ENCODE measurements at places on chromosomes 16 and 17.

DNA sequence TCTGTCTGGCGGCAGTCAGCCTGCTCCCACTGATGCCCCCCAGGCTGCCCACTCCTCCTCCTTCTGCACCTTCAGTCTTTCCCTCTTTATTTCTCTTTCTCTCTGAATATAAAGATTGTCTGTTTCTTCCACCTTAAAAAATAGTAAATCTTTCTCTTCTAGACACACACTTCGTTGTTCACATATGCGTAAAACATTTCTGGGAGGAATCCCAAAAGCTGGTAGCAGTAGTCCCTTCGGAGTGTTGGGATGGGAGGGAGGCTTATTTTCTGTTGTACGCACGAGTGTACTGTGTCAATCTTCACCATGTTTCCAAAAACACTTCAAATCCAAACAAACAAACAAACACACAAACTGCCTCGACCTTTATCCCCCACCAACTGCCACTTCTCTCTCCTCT is 9.9 kb downstream of the OSBPL7 start:
- no peak for DNase-seq

DNA sequence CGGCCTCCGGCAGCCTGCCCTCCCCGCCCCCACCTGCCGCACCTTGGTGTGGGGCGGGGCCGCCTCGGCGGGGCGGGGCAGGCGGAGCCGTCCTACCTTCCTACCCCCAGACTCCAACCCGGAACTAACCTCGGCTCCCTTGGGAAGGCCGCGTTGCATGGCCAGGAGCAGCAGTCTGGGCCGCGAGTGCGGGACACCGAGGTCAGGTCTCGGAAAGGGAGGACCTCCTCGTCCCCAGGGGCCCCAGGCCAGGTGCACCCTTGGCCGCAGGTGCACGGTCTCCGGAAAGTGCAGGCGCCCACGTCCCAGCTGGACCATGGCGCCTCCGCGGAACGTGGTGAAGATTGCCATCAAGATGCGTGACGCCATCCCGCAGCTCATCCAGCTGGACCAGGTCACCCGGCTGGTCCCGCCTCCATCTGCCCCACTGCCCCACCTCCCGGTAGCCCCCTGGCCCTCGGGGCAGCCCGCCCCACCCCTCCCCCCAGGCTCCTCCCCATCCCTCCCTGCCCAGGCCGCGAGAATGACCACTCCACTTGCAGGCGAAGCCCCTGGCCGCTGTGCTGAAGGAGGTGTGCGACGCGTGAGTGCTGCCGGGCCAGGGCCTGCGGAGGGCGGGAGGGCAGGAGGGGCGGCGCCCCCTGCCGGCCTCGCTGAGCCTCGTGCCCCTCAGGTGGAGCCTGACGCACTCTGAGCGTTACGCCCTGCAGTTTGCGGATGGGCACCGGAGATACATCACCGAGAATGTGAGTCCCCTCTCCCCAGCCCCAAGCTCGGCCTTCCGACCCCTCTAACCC is at the start of gene ELMO3:
Gene ELMO3, plus strand, starts transcription at position 121 of the 797 bp plus-strand sequence. Its CDS starts 196 bp downstream, at position 317.
- no peak for DNase-seq

GRCh38 chr17:42895185-42895555 is 5.4 kb upstream of the G6PC1 start:
- DNase-seq: no peak

DNA sequence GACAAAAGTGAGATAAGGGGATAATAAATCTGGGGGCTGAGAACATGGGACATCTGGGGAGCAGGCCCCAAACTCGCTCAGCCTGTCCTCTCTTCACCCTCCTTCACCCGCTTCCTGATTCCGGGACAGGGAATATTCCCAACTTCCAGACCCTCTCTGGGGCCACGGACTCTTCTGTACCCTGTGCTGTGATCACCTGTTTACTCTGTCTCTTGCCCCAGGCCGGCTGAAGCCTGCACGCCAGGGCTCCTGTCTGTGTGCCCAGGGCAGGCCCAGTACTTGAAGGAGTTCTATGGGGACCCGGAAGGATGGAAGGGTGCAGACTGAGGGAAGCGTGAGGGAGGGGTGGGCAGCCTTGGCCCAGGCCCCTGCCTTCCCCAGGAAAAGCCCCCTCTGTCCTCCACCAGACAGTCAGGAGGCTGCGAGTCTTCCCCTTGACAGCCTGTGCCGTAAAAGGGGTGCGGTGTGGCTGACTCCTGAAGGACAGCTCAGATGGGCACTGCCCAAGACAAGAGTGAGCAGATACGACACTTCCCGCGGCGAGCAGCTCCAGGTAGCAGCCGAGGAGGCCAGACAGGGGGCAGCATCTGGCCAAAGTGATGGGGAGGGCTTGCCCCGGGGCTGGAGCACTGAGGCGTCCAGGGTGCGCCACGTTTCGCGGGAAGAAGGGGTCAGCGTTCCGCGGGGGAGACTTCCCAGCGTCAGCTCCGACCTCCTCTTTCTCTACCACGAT is 1.0 kb upstream of the CCNF start:
- no peak for DNase-seq

DNA sequence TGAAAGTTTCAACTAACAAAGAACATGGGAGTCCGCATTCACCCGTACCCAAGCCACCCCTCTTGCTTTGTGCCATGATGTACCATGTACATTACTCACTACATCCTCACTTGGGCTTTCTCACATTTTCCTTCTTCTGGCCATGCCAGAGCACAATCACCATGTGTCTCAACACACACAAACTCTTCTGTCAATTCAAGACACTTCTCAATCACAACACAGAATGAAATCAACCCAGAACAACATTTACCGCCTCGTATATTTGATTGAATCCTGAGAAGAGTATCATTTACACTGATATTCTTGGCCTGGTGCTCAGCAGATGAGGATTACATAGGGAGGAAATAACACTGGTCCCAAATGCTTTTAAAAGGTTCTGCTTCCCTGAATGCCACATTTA is 4.5 kb downstream of the ADAMTS18 start:
- no peak for DNase-seq

DNA sequence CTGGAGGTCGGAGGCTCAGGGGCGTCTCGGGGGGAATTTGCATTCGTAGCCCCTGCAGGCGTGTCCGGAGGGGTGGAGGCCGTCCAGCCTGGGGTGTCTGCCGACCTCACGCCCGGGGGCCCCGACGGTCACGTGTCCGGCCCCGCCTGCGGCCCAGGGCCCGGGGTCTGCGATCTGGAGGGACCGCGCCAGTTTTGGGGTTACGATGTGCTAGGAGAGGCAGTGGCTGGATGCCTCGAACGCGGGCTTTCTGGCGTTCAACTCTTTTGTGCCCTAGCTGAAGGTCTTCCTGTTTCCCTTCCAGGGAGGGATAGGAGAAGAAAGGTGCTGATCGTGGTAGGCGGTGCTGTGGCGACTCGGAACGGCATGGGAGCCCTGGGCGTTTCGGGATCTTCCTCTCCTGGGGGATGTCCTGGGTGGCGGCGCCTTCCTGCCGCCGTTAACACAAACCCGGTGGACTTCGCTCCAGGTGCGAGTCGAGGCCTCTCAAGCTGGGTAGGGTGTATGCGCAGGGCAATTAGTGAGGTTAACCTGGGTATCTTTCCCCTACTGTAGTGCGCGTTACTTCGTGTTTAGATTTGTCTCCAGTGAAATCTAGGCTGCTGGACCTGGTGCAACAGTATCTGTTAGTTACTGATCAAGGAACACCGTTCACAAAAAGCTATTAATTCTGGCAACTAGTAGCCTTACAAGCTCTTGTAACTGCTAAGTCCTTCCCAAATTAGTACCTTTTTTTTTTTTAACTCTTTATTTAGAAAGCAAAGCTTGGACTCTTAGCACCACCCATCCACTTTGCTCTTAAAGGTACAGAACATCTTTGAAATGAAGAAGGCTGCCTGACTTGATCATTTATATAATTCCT is 1.3 kb downstream of the AKAP1 start:
- no peak for DNase-seq

DNA sequence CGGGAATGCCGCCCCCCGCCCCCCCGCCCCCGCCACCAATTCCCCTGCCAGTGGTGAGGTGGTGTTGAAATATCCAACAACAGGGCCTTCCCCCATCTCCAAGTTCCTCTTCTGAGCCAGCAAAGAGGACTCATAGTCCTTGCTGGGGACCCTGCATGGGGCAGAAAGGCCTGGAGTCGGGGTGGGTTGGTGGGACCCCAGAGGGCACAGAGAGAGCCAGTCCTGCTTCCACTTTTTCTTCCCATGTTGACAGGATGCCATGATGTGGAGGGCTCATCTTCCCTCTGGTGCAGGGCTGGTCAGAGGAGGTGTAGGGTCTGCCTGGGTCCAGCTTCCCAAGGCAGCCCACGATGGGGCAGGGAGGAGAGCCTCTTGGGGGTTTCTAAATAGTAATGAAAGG is 49.0 kb upstream of the PIK3R6 start:
- peak; percentile 40 for DNase-seq

DNA sequence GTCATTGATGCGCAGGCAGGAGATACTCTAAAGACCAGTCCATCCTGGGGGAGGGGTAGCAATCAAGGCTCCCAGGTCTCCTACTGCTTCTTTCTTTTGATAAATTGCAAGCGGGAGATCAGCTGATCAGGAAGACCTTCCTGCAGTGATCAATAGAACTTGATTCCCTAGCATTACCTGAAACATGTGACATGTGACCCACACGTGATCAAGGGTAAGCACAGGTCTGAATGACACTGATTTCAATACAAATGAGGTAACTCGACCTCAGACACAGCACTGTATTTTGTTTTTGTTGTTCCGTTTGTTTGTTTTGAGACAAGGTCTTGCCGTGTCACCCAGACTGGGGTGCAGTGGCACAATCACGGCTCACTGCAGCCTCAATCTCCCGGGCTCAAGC is 39.6 kb upstream of the MLYCD start:
- DNase-seq: no peak

DNA sequence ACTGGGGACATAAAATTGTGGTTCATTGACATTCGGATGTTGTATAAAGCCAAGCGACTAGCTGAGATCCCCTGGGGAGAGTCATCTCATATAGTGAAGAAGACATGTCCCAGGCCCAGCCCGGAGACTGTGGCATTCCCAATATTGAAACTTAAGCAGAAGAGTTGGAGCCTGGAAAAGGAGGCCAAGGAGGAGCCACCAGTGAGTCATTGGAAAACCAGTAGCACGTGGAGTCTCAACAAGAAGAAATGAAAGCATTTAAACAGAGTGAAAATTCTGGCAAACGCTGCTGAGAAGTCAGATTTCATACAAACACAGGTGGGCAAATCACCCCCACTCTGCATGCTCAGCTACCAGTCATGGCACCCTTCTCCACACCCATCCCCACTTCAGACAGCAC is 9.4 kb upstream of the ELAC2 start:
- DNase-seq: no peak

DNA sequence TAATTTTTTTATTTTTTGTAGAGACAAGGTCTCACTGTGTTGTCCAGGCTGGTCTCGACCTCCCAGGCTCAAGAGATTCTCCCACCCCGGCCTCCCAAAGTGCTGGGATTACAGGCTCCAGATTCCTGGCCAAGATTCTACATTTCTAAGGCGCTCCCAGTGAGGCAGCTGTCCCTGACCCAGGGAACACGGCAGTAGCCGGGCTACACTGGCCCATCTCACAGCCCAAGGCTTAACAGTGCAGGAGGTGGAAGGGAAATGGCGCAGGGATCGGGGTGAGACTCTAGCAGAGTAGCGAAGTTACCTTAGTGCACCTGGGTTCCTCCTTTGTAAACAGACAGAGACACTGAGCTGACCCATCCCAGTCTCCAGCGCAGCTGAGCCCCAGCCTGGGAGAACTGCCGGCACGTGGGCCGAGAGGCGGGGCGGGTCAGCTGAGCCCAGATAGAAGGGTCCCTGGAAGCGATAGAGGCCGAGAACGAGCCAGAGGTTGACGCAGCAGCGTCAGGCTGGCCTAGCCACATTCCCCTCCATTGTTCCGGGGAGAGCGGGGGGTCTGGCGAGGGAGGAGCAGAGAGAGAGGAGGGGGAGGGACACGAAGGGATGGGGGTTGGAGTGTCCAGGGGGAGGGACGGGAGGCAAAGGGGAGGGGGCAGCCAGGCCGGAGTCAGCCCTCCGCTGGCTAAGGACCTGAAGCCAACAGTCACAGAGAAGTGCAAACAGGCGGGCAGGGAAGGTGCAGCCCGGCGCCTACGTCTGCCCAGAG is 2.5 kb downstream of the CARHSP1 start:
- no peak for DNase-seq

GRCh38 chr17:78977997-78978973 is 1.4 kb downstream of the LGALS3BP start:
- no peak for DNase-seq

- no peak for DNase-seq
Observed at GRCh38 chr17:11293480-11293879, 52.5 kb downstream of the SHISA6 start.

DNA sequence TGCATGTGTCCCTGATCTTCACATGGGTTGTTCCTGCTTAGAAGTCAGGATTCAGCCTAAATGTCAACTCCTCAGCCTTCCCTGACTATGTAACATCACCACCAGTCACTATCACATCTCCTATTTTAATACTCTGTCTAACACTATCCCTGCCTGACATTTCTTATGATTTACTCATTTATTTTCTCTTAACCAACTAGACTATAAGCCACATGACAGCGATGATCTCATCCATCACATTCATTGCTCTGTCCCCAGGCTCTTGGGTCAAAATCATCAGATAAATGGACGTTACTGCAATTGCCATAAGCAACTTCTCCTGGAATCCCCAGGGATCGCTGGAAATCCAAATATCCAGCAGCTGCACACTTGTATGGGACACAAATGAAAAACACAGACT is 15.7 kb downstream of the CDRT4 start:
- DNase-seq: no peak

GRCh38 chr17:29430275-29430674 is 40.1 kb downstream of the TAOK1 start:
- DNase-seq: no peak

DNA sequence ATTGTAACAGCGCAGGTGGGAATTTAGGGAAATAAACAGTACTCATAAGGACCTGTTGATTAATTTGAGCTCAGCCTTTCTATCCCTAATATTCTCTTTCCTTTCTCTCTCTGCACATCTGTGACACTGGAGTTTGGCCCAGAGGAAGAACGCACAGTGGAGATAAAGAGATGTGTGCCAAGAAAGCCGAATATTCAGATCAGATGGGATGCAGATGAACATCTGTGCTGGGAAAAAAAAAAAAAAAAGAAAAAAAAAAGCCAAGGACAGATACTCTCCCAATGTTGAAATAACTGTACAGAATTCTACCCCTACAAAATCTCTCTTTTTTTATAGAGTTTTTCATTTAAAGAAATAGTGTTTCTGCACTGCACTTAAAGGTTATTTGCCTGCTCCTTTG is 485.4 kb downstream of the KCNJ2 start:
- DNase-seq: no peak

GRCh38 chr17:75913537-75914210 is 9.0 kb upstream of the MRPL38 start:
- DNase-seq: no peak

- no peak for DNase-seq
Observed at GRCh38 chr17:3921006-3921405, 4.7 kb upstream of the P2RX1 start.

- DNase-seq: no peak
Observed at GRCh38 chr17:74772053-74772452, 4.1 kb downstream of the NAT9 start.

- peak; percentile 65 for DNase-seq
Observed at GRCh38 chr16:66551348-66551759, 1.0 kb upstream of the CKLF start.

DNA sequence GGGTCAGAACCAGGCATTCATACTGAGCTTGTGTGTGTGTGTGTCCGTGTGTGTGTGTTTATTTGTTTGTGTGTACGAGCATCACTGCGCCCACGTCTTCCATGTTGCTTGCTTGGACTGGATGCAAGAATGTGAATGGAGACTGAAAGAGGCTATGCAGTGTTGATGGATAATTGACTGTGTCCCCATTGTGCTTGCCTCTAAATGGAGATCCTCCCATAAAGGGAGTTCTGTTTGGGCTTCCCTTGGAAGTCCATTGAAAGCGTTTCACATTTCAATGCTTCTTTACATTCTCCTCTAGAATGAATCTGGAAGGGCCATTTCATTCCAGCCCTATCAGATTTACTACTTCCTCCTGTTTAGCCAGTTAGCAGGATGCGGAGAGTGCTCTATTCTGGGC is 124.0 kb downstream of the GP2 start:
- DNase-seq: no peak

Measured in CD4-positive, alpha-beta T cell treated with Interferon gamma for 1 hour (primary cell).